ENCODE measurements at places on chromosomes 3 and 15.

DNA sequence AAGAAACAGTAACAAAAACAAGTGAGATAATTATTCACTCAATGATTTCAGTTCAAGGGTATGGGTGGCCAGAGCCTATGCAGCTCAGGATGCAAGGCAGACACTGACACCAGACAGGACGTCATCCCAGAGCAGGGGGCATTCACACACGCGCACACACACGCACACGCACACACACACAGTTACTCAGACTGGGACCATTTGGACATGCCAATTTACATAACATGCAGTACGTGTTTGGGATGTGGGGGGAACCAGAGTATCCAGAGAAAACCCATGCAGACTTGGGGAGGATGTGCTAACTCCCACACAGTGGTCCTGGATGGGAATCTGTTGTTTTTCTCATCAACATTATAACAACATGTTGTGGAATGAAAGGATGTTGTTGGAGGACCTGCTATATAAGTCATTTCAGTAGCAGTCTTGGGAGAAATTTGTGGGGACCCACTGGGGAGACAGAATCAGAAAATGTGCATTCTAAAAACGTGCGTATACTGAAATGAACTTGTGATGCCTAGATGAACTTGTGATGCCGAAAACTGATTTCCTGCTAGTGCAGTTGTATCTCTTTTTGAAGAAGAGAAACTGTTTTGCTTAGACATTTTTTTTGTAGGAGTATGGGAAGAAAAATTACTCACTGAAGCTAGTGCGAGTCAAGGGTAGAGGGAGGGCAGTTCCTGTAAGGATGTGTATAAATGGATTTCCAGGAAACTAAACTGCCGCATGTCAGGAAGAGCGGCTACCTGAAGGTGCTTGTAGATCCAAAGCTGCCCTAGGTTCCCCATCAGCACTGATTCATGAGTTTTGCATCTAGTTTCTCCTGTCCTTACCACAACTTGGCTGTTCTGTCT is 25.2 kb downstream of the CD200 start:
- no peak for DNase-seq

GRCh38 chr15:25481208-25481859 is 42.5 kb upstream of the UBE3A start:
- DNase-seq, result no peak

GRCh38 chr3:102478160-102478559 is 43.3 kb downstream of the ZPLD1 start:
- no peak for DNase-seq

DNA sequence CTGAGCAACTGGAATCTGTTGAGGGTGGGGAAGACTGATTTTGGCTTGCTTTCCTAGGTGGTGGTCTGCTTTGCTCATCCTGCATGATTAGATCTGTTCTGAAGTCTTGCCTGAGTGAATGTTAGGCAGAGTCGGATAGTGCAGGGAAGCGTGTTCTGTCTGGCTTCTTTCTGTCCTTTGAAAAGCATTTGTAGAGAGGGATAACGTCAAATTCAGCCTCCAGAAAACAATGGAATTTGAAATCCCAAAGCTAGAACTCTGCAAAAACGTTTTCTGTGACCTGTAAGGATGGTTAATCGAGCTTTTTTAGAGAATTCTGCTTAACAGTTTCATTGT is 1.4 kb downstream of the GLCE start:
- DNase-seq, result no peak

GRCh38 chr3:75042941-75043340 is 428.5 kb upstream of the CNTN3 start:
- DNase-seq, result no peak

DNA sequence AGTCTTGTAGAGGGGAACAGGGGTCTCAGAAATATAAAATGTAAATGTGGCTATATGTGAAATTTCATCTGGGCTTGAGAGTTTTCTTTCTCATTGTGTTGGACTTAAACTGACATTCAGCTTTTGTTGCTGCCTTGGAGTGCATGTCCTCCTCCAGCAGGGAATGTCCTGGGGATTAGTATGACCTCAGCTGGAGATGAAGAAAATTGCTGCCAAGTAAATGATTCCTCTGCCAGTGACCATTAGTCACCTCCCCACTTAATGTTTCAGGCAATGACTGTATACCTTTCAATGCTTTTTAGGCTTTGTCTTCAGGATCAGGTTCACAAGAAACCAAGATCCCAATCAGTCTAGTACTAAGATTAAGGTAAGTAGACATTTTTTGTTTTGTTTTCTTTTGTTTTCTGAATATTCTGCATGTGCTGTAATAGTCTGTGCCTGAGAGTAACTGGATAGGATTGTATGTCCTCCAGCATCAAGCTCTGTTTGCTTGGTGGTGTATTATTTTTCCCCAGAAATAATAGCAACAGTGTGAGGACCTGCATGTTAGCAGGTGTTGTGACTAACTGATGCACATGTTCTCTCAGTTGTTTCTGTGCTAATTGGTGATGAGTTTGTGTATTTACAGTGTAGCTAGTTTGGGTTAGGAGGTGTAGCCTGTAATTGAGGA is 18.1 kb upstream of the SLC22A13 start:
- DNase-seq, result no peak

GRCh38 chr3:85171976-85172375 is 213.2 kb downstream of the CADM2 start:
- no peak for DNase-seq

- DNase-seq, result peak; percentile 53
Measured at GRCh38 chr15:45522328-45523165, at the start of gene SLC30A4. SLC30A4 (minus strand) TSS chr15:45522755; CDS start chr15:45522354, 401 bp downstream.

DNA sequence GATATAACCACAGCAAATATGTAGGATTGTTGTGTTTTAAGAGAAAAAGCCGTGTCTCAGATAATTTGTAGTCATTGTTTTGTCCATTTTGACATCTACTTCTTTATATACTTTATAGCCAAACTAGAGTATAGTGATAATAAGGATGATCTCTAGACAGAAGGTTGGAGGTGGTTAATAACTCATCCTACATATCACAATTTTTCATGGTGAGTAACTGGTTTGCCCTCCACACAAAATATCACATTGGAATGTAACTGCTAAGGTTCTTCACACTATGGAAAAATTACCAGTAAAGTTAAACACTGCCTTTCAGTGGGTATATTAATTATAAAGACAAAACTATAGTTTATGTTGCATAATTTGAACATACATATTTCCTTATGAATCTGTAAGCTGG is 380.7 kb downstream of the LPP start:
- DNase-seq, result no peak

DNA sequence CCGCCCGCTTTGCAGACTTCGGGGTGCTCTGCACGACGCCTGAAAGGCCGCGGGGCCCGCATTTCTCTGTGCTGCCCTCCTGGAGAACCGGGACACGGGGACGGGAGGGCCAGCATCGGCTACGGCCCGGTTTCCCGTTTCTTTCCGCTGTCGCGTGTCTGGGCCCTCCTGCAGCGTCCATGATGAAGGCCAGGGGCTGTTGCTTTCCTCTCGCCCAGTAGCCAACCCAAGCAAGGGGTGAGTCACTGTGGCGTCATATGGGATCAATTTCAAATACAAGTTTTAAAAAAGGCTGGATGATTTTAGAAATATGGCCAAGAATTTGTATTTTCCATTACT is 435 bp downstream of the SLC35G2 start:
- no peak for DNase-seq

DNA sequence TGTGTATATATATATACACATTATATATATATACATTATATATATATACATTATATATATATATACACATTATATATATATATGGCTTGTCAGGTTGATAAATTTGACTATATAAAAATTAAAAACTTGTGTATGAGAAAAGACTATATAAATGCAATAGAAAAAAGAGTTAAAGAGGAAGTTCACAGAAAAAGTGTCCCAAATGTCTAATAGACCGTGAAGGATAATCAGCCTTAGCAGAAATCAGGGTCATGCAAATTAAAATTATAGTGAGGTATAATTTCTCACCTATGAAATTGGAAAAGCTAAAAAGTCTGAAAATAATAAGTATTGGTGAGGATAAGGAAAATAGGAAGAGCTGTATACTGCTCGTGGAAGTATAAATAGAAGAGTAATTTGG is 51.1 kb downstream of the CHRD start:
- no peak for DNase-seq
